Naive thymus-derived CD4-positive, alpha-beta T cell (primary cell): ENCODE measurements at places on chromosomes 16 and 17.

GRCh38 chr16:11471548-11471947 is 115.2 kb downstream of the LITAF start:
- H3K27ac ChIP-seq = no peak overlapping the region
- no peaks in the 10 kb centered on the region for H3K27me3 ChIP-seq
- H3K4me1 ChIP-seq = no peaks in the 10 kb centered on the region
- no peaks in the 10 kb centered on the region for H3K36me3 ChIP-seq
- DNase-seq = no peak
- no peak overlapping the region for H3K4me3 ChIP-seq

GRCh38 chr17:75394332-75394918 is 11.1 kb downstream of the GRB2 start:
- H3K27me3 ChIP-seq = no peaks in the 10 kb centered on the region
- no peak for DNase-seq
- peak overlapping the region; percentile 55 for H3K4me3 ChIP-seq

DNA sequence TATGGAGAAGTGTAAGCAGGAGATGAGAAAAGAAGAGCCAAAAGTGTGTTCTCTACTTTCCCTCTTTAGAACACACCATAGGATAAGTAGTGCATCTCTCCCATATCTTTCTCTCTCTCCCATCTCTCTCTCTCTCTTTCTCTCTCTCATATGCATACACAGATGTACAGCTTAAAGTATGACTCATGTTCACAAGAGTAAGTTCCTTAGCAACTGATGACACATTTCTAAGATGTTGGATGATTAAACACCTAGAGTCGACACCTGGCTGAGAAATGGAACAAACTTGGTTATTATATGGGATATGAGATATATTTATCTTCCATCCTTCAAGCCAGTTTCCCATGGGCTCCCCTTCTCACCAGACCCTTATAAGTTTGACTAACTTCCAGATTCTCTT is 113.5 kb downstream of the TMEM132E start:
- H3K4me1 ChIP-seq = no peaks in the 10 kb centered on the region
- DNase-seq = no peak
- H3K36me3 ChIP-seq = no peaks in the 10 kb centered on the region
- H3K4me3 ChIP-seq = no peak overlapping the region

GRCh38 chr17:80737106-80738019 is 192.7 kb downstream of the RPTOR start:
- no peaks in the 10 kb centered on the region for H3K27me3 ChIP-seq
- no peak overlapping the region for H3K4me3 ChIP-seq
- no peaks in the 10 kb centered on the region for H3K4me1 ChIP-seq
- DNase-seq = no peak

- no peaks in the 10 kb centered on the region for H3K27me3 ChIP-seq
- no peak overlapping the region for H3K4me3 ChIP-seq
- no peak overlapping the region for H3K27ac ChIP-seq
- no peaks in the 10 kb centered on the region for H3K36me3 ChIP-seq
Observed at GRCh38 chr16:3810198-3810664, 70.3 kb downstream of the CREBBP start.

DNA sequence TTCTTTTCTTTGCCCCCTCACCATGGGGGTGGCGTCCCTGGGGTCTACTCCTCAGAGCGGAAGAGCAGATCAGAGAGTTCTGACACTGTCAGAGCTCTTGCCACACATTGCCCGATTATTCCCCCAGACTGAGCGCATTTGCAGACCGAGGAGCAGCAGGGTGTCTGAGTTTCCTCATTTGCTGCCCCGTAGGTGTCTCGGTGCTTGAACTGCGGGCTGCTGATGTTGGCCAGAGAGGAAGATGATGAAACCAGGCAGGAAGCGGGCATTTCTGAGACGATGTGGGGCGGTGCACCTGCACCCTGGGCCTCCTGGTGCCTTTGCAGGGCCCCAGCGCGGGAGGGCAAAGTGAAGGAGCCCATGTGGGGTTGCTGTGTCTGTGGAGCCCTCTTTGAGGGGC is 55.2 kb downstream of the ARSG start:
- peak; percentile 60 for DNase-seq
- H3K4me1 ChIP-seq = peaks cover 68% of the 10 kb centered on the region
- H3K36me3 ChIP-seq = no peaks in the 10 kb centered on the region
- H3K27ac ChIP-seq = peak overlapping the region; percentile 70
- no peaks in the 10 kb centered on the region for H3K27me3 ChIP-seq

GRCh38 chr16:86761111-86762031 is 183.0 kb downstream of the FOXL1 start:
- H3K4me3 ChIP-seq = no peak overlapping the region
- no peaks in the 10 kb centered on the region for H3K4me1 ChIP-seq

DNA sequence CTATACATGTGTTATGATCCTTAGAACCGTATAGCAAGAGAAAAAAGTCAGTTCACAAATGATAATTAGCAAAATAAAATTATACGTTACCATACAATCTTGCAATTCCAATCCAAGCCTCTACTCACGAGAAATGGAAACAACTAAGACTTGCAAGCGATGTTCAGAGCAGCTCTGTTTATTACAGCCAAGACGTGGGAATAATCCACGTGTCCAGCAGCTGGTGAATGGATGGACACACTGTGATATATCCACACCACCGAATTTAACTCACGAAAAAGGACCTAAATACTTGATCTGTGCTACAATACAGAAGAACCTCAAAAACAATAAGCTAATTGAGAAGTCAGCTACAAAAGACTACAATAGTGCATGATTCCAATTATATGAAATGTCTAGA is 88.1 kb downstream of the ADCY9 start:
- H3K4me3 ChIP-seq = no peak overlapping the region
- H3K36me3 ChIP-seq = no peaks in the 10 kb centered on the region
- H3K27ac ChIP-seq = no peak overlapping the region
- no peaks in the 10 kb centered on the region for H3K4me1 ChIP-seq

GRCh38 chr17:59154721-59155438 is at the start of gene SKA2:
Gene SKA2 (minus strand): TSS chr17:59155186. CDS start chr17:59155163, 23 bp downstream.
- H3K27ac ChIP-seq = peak within 1 kb of the TSS; percentile 75
- H3K27me3 ChIP-seq = no peaks in the 10 kb centered on the region
- H3K4me3 ChIP-seq = peak within 1 kb of the TSS; percentile 89
- peaks cover 5% of the 10 kb centered on the region for H3K36me3 ChIP-seq

GRCh38 chr17:68319410-68320162 is 28.3 kb downstream of the ARSG start:
- no peak for DNase-seq
- no peaks in the 10 kb centered on the region for H3K36me3 ChIP-seq
- H3K4me1 ChIP-seq = peaks cover 28% of the 10 kb centered on the region
- no peak overlapping the region for H3K4me3 ChIP-seq
- H3K27ac ChIP-seq = no peak overlapping the region
- no peaks in the 10 kb centered on the region for H3K27me3 ChIP-seq

DNA sequence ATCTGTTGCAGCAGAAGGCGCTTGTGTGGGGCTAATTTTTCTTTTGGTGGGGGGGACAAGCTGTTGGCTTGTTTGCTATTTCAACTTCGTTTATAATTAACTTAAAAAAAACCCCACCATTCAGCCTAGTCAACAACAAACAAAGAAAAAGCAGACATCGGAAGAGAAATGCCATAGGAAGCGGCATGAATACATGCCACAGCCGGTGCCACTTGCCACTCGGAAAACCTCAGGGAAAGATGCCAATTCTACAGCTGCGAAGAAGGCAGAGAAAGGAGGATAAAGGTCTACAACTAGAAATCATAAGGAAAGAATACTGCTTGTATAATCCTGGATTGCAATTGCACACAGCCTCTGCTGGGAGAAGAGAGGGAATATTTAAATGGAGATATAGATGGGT is 254.4 kb upstream of the PMFBP1 start:
- DNase-seq = no peak
- no peaks in the 10 kb centered on the region for H3K36me3 ChIP-seq
- no peak overlapping the region for H3K4me3 ChIP-seq
- no peaks in the 10 kb centered on the region for H3K27me3 ChIP-seq

GRCh38 chr16:25788637-25789036 is 96.9 kb downstream of the HS3ST4 start:
- no peak for DNase-seq
- H3K27ac ChIP-seq = no peak overlapping the region

- no peaks in the 10 kb centered on the region for H3K36me3 ChIP-seq
- no peaks in the 10 kb centered on the region for H3K27me3 ChIP-seq
- DNase-seq = no peak
- H3K27ac ChIP-seq = no peak overlapping the region
- no peak overlapping the region for H3K4me3 ChIP-seq
- H3K4me1 ChIP-seq = no peaks in the 10 kb centered on the region
Observed at GRCh38 chr16:35562919-35563318, 2103.5 kb downstream of the TP53TG3F start.

DNA sequence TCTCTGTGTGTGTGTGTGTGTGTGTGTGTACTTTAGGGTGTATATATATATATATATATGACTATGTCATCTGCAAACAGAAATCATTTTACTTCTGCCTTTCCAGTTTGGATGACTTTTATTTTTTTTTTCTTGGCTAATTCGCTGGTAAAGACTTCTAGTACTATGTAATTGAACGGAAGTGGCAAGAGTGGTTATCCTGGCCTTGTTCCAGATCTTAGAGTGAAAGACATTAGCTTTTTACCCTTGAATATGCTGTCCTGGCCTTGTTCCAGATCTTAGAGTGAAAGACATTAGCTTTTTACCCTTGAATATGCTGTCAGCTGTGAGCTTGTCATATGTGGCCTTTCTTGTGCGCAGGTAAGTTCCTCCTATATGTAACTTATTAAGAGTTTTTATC is 72.7 kb upstream of the MYOCD start:
- H3K4me3 ChIP-seq = no peak overlapping the region
- no peak for DNase-seq
- no peaks in the 10 kb centered on the region for H3K4me1 ChIP-seq
- no peaks in the 10 kb centered on the region for H3K36me3 ChIP-seq
